ENCODE measurements at places on chromosomes 7 and 10.

DNA sequence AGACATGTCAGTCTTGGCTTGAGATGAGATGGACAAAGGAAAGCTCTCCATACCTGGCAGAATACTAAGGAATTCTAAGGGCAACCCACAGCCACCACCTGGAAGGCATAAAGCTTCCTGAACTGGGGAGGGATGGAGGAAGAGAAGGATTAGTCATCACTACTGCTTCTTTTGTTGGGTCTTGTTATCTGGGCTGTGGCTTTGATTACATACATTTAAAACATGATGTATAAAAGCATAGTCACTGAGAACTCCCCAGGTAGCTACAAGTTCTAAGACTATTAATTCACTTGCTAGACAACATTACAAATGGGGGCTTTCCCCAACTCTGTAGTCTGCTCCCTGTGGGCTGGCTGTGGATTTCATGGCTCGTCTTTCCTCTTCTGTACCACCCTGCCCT is 58.2 kb downstream of the RBM33 start:
- no peak for DNase-seq

DNA sequence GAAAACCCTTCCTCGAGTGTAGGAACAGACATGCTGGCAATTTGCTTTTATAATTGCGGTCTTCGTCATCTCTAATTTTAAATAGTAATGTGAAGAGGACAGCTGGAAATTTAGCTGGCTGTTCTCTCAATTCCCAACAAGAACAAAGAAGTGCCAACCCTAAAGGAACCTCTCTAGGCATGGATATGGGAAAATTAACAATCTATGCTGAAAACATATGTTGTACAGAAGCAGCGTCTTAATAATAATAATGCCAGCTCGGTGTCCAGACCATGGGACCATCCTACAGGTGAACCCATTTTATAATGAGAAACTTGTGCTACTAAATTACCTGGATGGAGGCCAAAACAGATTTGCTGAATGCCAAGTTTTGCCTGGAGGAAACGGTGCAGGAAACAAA is 641.4 kb upstream of the MGMT start:
- DNase-seq: no peak

- DNase-seq: no peak
Measured at GRCh38 chr10:23533212-23533611, 94.3 kb downstream of the OTUD1 start.

- no peak for DNase-seq
Measured at GRCh38 chr10:71270301-71271220, 48.5 kb upstream of the SLC29A3 start.

GRCh38 chr10:15341502-15342128 is 29.5 kb downstream of the FAM171A1 start:
- no peak for DNase-seq

DNA sequence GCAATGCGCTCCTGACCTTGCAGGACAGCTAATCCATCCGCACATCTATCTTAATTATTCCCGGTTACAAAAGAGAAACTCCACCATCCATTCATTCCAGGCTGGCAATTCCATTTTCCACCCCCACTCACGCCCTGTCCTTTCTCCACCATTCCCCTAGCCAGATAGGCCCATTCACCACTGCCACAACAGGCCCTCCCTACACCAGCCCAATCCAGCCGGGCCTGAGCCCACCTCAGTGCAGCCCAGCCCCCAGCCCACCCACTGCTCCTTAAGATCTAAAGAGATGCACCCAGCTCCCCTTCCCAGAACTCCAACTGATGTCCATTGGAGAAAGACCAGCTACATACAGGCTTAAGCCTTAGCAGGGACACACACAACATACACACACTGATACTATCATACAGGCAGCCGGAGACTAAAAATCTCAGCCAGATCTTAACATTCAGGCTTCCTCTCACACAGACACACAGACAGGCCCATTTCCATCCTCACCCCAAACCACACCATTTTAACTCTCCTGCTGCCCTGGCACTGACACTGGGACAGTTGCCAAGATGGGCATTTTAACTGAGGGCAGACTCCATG is 38.0 kb upstream of the PAX2 start:
- DNase-seq: no peak

DNA sequence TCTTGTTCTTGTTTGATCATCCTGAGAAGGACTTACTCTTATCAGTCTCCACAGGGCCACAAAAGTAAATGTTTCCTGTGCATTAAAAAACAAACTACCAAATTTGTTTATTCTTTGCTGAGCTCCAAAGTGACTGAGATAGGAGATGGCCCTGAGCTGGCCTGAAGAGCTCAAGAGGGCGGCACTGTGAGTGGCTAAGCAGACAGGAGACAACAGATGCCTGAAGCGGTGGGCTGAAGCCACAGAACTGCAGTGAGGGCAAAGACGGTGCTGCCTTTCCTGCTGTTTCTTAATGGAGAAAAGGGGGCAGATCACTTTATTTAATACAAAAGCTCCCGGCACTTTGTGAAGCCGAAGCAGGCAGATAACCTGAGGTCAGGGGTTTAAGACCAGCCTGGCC is 379.6 kb downstream of the ARL4A start:
- DNase-seq: no peak

- DNase-seq: no peak
Measured at GRCh38 chr10:17734432-17735080, 17.4 kb upstream of the TMEM236 start.
